ENCODE measurements at places on chromosomes 1 and 21.

DNA sequence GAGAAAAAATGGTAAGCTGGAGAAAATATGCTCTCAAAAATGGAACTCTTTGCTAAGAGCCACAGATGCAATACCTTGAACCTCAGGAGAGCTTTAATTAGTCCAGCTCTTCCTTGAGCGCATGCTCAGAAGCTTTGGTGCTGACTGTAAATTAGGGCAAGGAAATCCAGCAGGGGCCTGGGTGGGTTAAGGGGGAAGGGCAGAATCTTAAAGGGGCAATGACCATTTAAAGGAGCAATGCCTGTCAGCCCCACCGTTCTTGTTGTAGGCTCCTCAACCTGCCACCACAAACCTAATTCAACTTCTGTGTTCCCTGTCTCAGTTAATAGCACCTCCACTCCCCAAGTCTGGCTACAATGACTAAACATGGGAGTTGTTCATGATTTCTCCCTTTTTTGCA is 6.8 kb upstream of the SLC22A15 start:
- no peak for DNase-seq

DNA sequence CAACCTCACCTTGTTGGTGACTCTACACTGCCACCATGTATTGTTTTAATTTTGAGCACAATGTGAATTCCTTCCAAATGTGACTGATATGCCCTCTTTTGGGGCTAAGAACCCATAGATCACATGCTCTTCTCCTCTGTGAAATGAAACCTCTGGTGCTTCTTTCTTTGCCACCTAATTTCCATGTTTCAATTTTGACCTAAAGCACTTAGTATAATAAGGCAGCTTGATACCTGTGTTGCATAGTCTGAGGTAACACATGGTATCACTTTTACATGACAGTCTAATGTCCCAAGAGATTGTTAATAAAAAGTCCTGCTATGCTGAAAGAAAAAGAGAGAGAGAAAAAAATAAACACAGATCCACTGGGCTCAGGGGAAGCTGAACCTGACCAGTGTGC is 24.2 kb downstream of the CLEC20A start:
- DNase-seq, result no peak

- DNase-seq, result no peak
These were observed 141.4 kb downstream of the CASZ1 start for GRCh38 chr1:10655002-10655401.

DNA sequence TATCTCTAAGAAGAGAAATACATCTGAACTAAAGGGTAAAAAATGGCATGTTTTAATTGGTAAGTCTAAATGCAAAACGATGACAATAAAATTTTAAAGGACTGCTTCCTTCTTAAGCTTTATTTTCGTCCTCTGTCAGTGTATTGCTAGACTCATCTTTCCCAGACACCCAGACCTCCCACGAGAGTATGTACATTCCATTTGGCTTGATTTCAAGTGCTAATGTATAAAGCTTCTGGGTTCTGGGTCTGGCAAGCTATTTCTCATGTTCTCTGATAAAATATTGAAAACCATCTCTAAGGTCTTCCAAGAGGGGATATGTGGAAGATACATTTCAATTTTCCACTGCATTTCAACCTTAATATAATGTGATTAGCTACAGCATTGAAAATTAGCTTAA is 24.6 kb upstream of the SLC2A1 start:
- no peak for DNase-seq

GRCh38 chr1:25727635-25728286 is 72.2 kb upstream of the SELENON start:
- no peak for DNase-seq

DNA sequence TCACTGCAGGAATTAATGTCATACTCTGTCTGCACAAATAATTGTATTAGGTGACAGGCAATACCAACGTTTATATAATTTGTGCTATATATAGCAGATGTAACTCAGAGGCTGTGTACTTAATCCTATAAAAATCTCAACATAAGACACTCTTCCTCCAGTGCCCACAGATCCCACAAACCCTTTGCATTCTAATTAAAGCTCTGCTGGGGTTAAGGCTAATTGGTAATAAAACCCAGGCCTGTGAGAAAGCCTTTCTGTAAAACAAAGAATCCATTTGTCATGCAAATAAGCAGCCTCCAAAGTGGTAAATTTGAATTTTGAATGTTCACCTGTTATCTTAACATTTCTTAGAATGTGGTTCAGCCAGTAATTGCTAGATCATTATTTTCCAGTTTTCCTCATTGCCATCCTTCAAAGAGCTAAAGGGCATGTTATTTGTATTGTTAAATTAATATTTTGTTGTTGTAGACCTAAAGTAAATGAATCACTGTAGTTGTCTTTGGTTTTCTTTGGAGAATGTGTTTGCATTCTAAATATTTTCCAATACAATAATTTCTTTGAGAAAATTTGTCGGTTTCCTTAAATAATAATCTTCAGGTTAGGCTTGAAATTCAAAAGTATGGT is 46.3 kb upstream of the PRDX6 start:
- DNase-seq, result no peak

GRCh38 chr1:22442212-22442894 is 9.3 kb upstream of the ZBTB40 start:
- no peak for DNase-seq

DNA sequence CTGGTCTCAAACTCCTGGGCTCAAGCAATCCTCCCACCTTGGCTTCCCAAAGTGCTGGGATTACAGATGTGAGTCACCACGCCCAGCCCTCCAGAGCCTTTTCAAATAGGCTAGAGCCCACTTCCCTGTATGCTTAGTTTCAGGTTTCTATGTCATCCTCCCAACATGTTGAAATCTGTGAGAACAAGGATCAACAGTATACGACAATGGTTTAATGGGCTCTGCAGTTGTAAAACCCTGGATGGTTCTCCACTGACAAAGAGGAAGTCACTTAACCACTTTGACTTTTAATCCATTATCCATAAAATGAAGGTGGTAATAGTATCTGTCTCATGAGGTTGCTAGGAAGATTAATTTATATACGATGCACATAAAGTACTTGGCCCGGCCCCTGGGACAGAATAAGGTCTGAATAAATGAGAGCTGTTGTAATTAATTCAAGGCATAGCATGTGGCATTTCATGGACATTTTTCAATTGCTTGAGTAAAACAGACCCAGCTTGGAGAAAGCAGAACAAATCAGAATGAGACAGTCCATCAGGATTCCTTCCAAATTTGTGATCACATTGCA is 113.9 kb upstream of the ZNF648 start:
- DNase-seq, result no peak

DNA sequence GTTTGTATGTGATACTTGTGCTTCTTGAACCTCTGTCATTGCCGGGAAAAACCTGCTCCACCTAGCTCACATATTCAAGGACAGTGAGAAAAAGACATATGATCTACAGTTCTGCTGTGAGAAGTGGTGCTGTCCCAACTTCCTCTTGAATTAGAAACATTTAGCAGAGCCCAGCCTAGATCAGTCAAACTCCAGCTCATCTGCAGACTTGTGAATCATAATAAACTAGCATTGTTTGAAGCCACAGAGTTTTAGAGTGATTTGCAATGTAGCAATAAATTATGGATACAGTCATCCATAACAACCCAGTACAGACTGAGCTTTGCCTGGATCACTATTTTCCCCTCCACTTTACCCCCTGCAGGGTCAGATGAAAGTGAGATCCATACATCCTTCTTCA is 497.8 kb downstream of the PLA2G4A start:
- no peak for DNase-seq

DNA sequence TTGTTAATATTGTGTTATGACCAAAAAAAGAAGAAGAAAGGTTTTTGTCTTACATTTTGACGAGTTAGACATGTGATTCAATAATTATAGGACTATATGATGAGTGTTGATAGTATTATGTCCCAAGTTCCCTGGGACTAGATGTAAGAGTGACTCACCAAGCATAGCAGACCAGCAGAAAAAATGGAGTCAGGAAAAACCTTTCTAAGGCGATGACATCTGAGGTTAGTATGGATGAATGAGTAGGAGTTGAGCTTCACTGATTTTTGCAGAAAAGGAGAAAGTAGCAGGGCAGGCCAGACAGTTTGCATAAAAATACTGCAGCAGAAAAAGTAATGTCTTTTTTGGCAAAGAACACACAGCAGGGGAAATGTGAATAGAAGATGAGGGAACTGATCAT is 1041.3 kb upstream of the ADGRL4 start:
- DNase-seq, result no peak

DNA sequence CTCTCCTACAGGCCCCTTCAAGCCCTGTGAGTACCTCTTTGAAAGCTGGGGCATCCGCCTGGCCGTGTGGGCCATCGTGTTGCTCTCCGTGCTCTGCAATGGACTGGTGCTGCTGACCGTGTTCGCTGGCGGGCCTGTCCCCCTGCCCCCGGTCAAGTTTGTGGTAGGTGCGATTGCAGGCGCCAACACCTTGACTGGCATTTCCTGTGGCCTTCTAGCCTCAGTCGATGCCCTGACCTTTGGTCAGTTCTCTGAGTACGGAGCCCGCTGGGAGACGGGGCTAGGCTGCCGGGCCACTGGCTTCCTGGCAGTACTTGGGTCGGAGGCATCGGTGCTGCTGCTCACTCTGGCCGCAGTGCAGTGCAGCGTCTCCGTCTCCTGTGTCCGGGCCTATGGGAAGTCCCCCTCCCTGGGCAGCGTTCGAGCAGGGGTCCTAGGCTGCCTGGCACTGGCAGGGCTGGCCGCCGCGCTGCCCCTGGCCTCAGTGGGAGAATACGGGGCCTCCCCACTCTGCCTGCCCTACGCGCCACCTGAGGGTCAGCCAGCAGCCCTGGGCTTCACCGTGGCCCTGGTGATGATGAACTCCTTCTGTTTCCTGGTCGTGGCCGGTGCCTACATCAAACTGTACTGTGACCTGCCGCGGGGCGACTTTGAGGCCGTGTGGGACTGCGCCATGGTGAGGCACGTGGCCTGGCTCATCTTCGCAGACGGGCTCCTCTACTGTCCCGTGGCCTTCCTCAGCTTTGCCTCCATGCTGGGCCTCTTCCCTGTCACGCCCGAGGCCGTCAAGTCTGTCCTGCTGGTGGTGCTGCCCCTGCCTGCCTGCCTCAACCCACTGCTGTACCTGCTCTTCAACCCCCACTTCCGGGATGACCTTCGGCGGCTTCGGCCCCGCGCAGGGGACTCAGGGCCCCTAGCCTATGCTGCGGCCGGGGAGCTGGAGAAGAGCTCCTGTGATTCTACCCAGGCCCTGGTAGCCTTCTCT is 23.5 kb downstream of the UBE2T start:
- no peak for DNase-seq

- no peak for DNase-seq
These were observed 14.7 kb upstream of the TNFRSF8 start for GRCh38 chr1:12048372-12048771.

- no peak for DNase-seq
These were observed 31.6 kb downstream of the ZMYND12 start for GRCh38 chr1:42424201-42424600.

DNA sequence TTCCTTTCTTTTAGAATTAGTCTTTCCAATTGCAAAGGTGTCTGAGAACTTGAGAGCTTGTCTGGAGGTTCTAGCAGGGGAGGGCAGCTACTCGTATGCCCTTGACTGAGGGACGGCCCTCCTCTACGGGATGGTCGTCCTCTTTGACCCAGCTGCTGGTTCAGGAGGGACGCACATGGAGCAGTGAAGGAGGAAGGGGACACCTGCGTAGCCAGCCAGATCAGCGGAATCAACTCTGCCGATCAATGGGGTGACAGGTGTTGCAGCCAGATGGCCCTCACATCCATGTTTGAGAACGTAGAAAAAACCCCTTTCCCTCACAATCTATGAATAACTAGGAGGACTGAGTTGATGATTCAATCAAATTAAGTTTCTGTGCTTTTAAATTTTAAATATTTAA is 15.7 kb upstream of the A3GALT2 start:
- no peak for DNase-seq

DNA sequence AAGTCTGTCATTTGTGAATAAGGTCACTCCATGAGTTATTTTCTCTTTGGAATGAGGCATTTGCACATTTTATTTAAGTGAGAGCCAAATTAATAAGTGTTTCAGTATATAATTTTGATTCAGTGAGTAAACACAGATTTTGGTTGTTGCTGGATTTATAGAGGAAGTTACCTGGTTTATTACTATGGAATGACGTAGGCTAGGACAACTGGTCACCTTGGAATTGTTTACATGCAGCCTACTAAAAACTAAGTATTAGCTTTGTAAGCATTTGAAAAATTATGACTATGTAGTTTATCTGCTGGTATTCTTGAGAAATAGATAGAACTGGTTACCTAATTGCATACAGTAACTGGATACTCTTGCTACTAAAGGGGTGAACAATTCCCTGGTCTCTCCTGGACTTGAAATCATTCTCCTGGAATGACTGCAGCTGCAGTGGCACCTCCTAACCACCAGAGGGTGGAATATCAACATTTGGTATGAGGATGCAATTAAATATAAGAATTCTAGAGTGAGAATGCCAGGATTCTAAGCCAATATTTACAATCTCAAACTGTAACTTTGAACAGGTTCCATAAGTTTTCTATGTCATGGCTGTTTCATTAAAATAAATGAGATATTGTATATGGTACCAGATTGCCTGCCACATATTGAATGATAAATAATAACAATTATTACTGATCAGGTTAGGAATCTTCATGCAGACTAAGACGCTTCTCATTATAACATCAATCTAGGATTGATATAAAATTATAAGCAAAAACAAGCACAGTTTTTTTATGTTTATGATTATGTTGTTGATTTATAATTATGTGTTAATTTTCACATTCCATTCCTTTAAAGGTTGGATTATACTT is 3.5 kb upstream of the KRTAP27-1 start:
- DNase-seq, result peak; percentile 17

DNA sequence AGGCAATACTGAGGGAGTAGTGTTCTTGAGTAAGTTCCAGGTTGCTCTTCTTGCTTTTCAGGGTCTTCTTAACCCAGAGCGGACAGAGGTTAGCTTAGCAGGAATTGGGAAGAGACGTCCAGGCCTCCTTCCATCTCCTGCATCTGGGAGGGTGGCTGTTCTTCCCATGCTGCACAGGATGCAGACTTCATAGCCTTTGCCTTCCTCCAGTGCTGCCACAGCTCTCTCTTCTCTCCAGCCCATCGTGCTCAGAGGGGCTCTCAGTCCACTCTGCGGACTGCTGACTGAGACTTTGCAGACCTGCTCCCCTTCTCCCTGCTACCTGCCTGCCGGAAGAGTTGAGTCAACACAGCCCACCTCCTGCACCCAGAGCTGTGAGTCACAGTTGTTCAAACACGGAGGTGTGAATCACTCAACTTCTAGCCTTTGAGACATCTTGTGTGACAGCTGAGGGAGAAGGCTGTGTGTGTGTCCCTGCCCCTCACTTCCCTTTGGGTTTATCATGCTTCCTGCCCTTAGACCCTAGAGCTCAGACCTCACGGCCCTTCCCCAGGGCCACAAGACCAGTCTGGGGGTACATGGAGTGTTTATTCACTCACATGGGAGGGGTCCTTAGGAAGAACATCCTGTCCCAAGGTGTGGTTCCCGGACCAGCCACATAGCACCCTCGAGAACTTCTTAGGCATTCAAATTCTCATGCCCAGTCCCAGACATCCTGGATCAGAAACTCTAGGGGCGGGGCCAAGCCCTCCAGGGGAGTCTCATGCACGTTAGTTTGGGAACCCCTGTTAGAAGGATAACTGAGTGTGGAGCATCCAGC is 158.3 kb upstream of the CACNA1E start:
- peak; percentile 9 for DNase-seq

DNA sequence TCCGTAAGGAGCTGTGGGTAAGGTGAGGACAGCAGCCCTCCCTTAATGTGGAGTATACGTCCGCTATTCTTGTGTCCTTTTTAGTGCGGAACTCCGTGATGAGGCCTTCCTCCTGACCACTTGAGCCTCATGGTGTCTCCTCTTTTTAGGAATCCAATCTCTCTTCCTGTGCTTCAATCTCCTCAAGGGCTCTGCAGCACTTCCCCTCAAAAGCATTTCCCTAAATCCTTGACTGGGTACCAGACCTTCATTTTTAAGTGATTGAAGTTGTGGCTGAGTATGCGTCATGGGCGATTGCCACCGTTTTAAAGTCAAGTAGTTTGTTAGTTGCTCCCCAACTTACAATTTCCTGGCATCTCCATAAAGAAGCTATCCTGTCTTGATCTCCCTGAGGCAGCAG is 62.8 kb downstream of the SAMSN1 start:
- DNase-seq, result no peak

Measured in CD4-positive, alpha-beta T cell treated with Interleukin-15 for 4 hours (primary cell).